ENCODE measurements at places on chromosomes 5 and 9.

DNA sequence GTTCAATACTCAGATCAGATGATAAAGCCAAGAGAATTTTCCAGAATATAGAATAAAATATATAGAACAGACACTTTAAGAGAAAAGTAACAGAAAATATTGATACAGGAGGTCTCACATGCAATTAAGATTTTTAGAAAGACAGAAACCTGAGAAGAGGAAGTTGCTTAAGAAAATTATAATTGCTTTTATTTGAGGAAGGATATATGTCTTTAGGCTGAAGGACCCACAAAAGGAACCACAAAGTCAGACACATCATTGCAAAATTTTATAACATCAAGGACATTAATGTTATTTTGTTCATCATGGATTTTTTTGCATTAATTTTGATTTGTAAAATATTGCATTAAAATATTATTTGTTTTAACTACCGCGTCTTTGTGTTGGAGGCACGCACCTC is 141.5 kb downstream of the FSTL4 start:
- DNase-seq = no peak

DNA sequence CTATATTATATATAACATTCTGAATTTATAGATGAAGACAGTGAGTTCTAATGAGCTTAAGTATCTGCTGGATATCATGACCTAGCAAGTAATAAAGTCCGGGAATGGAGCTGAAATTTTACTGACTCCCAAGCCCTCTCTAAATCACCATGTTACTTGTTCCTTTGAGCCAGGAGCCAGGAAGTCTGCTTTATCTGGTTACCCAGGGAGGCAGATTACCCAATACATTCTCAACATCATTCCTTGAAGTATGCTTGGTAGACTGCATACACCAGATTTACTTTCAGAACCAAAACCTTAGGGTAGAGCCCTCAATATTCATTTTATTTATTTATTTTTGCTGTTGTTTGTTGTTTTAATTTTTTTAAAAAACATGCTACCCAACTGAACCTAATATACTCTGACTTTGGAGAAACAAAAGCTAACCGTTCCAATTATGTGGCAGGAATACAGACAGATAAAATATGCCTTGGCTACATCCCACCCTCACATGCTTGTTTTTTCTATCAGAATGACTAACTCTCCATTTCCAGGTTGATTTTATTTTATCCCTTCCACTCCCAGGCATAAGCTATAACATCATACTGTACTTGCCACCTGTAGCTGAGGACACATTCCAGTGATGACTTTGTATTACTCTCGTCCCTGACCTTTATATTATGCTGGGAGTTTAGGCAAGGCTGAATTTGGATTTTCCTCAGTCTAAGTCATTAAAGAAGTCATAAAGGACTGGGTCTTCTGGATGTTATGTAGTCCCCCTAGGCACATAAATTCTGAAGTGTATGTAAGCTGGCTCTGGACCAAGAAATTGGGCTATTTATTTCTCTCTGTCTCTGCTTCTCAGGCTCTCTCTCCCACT is 82.0 kb downstream of the YIPF5 start:
- no peak for DNase-seq

- no peak for DNase-seq
These were observed 38.9 kb upstream of the EGFL7 start for GRCh38 chr9:136623842-136624183.

DNA sequence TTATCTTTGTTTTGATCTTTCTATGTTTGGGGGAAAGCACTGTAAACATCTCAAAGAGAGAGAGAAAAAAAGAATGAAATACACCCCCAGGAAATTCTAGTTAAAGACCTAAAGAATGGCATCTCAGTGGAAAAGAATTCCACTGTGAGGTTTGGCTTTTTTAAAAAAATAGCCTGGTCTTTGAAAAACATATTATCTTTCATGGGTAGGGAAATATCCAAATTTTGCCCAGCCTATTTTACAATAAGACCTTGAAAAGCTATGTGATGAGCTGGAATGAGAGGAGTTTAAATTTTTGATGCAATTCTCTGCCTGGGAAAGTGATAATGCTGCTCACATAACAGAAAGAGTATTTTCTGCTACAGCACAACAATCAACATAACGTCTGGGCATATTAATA is 348.1 kb upstream of the WWC1 start:
- no peak for DNase-seq

DNA sequence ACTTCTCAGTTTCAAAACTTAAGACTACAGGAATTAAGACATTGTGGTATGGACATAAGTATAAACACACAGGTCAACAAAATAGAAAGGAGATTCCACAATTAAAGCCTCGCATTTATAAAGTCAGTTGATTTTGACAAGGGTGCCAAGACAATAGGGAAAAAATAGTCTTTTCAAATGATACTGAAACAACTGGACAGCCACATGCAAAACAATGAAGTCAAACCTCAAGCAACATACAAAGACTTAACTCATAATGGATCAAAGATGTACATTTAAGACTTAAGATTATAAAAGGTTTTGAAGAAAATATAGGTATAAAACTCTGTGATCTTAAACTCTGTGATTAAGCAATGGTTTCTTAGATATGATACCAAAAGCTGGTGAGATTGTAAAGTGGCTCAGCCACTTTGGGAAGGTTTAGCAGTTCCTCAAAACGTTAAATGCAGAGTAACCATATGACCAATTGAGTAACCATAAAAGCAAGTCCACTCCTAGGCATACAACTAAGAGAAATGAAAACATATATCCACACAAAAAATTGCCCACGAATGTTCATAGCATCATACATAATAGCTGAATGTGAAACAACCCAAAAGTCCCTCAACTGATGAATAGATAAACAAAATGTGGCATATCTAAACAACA is 22.0 kb downstream of the HINT1 start:
- DNase-seq = no peak

- DNase-seq = no peak
These were observed 26.5 kb upstream of the ADRB2 start for GRCh38 chr5:148799737-148800527.

GRCh38 chr5:39521940-39522590 is 97.3 kb upstream of the DAB2 start:
- DNase-seq = no peak

- no peak for DNase-seq
These were observed 23.1 kb upstream of the FRRS1L start for GRCh38 chr9:109190151-109190550.

- no peak for DNase-seq
These were observed 363.4 kb upstream of the SLC30A5 start for GRCh38 chr5:68730220-68730978.

DNA sequence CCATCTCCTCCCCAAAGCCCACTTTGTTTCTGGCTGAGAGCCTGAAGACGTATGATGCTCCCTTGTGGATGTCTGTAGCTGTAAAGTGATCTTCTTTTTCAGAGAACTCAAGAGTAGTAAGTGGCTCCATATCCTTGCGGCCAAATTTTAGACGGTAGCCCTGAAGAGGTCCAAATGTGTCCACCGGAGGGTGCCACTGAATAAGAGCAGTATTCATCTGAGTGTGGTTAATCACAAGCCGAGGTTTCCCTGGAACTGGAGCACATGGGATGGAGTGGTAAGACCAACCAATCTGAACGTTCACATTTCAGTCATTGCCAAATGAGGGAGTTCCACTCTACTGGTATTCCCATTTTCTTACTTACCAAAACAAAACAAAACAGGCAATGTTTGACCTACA is 686.5 kb upstream of the DMAC1 start:
- no peak for DNase-seq

DNA sequence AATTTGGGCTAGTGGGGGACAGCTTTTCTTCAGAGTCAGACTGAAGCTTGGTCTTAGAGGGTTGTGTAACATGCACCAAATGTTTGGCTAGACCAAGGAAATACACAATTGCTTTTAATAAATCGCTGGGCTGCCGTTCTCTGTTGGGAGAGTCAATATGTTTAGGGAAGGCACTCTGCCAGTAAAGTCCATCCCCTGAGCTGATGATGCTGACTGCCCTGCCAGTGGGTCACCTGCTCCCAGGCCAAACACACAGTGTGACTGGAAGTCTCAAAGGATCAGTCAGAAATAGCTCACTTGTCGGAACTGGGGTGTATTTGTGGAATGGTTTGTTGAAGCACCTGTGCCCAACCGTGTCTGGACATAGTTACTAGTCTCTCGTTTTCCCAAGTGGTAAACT is 17.9 kb upstream of the ZNF474 start:
- no peak for DNase-seq
